CD8-positive, alpha-beta memory T cell (primary cell): ENCODE measurements at places on chromosomes 7 and 10. TPM values are rescaled to one million over a fixed set of nuclear protein-coding genes. Genes with fewer than 3 reads are reported as not detected.

- H3K27ac ChIP-seq = no peak overlapping the region
- H3K4me3 ChIP-seq = no peak overlapping the region
Measured at GRCh38 chr7:107879400-107880035, 11.5 kb upstream of the DLD start.

The ANKRD30A gene
- total RNA-seq = not detected

The ELFN1 gene
- total RNA-seq = 0.22 TPM

DNA sequence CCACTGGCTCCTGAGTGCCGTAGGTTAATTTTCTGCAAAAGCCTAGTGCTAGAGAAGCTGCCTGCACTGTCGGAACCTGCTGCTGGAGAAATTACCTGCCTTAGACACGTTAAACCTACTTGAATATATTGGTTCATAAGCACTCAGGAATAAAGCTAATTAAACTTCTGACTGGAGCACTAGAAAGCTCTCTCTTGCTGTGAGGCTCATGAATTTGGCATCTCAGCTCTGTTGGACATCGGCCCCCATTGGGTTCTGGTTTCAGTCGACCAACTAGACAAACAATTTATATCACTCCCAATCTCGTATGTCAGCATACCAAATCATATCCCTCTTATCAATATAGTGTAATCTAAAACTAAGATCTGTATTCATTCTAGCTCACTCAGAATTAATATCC is 52.4 kb upstream of the SEMA3C start:
- H3K4me1 ChIP-seq = no peaks in the 10 kb centered on the region
- H3K27me3 ChIP-seq = no peaks in the 10 kb centered on the region
- H3K4me3 ChIP-seq = no peak overlapping the region
- H3K27ac ChIP-seq = no peak overlapping the region
- no peaks in the 10 kb centered on the region for H3K36me3 ChIP-seq

DNA sequence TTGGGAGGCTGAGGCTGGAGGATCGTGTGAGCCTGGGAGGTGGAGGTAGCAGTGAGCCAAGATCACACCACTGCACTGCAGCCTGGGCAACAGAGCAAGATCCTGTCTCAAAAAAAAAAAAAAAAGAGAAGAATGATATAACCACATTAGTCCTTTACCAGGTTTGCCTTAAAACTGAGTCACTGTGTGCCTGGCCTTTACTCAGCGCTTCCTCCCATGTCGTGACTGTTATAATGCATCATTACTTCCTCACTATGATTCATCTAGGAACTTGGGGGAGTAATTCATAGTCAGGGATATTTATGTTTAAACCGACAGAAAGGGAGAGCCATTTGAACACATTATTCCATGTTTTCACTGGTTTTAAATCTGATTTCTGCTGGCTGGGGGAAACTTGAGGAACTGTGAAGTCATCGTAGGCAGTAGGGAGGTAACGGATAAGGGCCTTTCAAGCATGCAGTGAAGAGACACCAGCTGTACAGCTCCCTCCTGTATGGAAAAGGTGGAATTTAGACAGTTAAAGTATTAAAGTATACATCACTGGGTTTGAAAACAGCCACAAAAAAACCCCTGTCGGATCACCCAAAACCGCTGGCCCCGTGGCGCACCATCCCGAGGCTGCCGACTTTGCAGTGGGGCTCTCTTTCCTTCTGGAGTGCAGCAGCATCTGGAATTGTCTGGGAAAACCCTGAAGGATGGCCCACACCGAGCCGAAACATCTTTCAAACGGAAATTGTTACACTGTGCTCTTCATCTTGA is 119.8 kb downstream of the NKX6-2 start:
- H3K27me3 ChIP-seq = no peaks in the 10 kb centered on the region
- no peaks in the 10 kb centered on the region for H3K36me3 ChIP-seq
- H3K4me3 ChIP-seq = no peak overlapping the region
- peak; percentile 22 for DNase-seq
- no peaks in the 10 kb centered on the region for H3K4me1 ChIP-seq

The TMEM273 gene
- 60.2 TPM for total RNA-seq

The PAX2 gene
- 0.04 TPM for total RNA-seq

GRCh38 chr7:99392659-99393354 is 15.6 kb downstream of the PDAP1 start:
- peak; percentile 84 for DNase-seq
- no peaks in the 10 kb centered on the region for H3K27me3 ChIP-seq
- peaks cover 15% of the 10 kb centered on the region for H3K4me1 ChIP-seq
- H3K4me3 ChIP-seq = peak overlapping the region; percentile 45

The CTAGE4 gene
- 1.8 TPM for total RNA-seq

- no peaks in the 10 kb centered on the region for H3K36me3 ChIP-seq
- no peak overlapping the region for H3K27ac ChIP-seq
- no peaks in the 10 kb centered on the region for H3K4me1 ChIP-seq
- DNase-seq = no peak
- no peak overlapping the region for H3K4me3 ChIP-seq
Measured at GRCh38 chr10:78462176-78462575, 428.5 kb downstream of the RPS24 start.

GRCh38 chr7:46383605-46384004 is 462.5 kb upstream of the IGFBP3 start:
- H3K36me3 ChIP-seq = no peaks in the 10 kb centered on the region
- no peak overlapping the region for H3K27ac ChIP-seq
- no peaks in the 10 kb centered on the region for H3K4me1 ChIP-seq

GRCh38 chr7:68524126-68524525 is 1074.1 kb upstream of the AUTS2 start:
- DNase-seq = no peak
- no peaks in the 10 kb centered on the region for H3K27me3 ChIP-seq

GRCh38 chr10:44017483-44018145 is 367.3 kb downstream of the CXCL12 start:
- DNase-seq = no peak
- H3K27ac ChIP-seq = no peak overlapping the region
- no peaks in the 10 kb centered on the region for H3K36me3 ChIP-seq
- no peaks in the 10 kb centered on the region for H3K4me1 ChIP-seq
- H3K4me3 ChIP-seq = no peak overlapping the region

The NPTX2 gene
- not detected for total RNA-seq

GRCh38 chr10:52066383-52066782 is 247.7 kb upstream of the DKK1 start:
- no peak for DNase-seq
- no peaks in the 10 kb centered on the region for H3K36me3 ChIP-seq
- H3K27me3 ChIP-seq = no peaks in the 10 kb centered on the region
- H3K27ac ChIP-seq = no peak overlapping the region
- H3K4me1 ChIP-seq = no peaks in the 10 kb centered on the region

GRCh38 chr10:9060314-9060713 is 1005.8 kb downstream of the GATA3 start:
- H3K4me1 ChIP-seq = peaks cover 3% of the 10 kb centered on the region
- no peaks in the 10 kb centered on the region for H3K36me3 ChIP-seq
- H3K4me3 ChIP-seq = no peak overlapping the region

DNA sequence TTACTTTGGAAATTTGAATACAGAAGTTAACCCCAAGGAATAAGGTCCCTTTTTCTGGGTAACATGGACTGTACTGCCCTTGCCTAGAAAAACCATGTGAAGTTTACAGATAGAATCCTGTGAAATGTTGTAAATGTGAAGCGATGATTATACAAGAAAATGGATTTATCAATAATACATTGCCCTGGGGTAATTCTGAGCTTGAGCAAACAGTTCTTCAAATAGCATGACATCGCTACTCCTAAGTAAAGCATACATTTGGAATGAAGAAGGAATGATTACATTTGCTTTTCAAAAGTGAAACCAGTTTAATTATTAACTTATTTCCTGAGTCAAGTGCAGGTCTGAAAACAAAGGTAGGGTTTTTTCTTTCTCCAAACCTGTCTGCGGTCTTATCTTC is 43.3 kb upstream of the FZD8 start:
- H3K27ac ChIP-seq = no peak overlapping the region
- no peaks in the 10 kb centered on the region for H3K4me1 ChIP-seq
- H3K4me3 ChIP-seq = no peak overlapping the region

The HSPA12A gene
- total RNA-seq = 0.04 TPM

- no peak overlapping the region for H3K4me3 ChIP-seq
- H3K36me3 ChIP-seq = no peaks in the 10 kb centered on the region
- DNase-seq = no peak
- H3K27me3 ChIP-seq = no peaks in the 10 kb centered on the region
- H3K27ac ChIP-seq = no peak overlapping the region
Measured at GRCh38 chr7:139431010-139431409, 52.5 kb downstream of the KLRG2 start.

DNA sequence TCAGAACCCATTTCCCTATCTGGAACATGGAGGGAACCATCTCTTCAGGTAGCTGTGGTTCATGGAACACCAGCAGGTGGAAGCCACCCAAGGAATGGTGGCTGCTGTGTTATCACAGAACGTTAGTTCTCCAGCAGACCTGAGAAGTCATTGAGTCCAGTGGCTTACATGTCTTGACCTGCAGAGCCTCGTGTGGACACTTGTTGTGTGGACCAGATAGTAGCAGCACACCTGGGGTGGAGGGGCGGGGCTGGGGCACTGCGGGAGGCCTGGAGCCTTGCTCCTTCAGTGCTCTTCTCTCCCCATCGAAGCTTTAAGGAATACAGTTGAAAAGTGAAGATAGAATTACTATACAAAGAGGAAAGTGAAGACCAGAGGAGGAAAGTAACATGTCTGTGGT is 42.4 kb downstream of the VWA2 start:
- no peaks in the 10 kb centered on the region for H3K27me3 ChIP-seq
- no peaks in the 10 kb centered on the region for H3K4me1 ChIP-seq
- H3K36me3 ChIP-seq = no peaks in the 10 kb centered on the region
- DNase-seq = no peak
- no peak overlapping the region for H3K27ac ChIP-seq
- H3K4me3 ChIP-seq = no peak overlapping the region

- no peaks in the 10 kb centered on the region for H3K4me1 ChIP-seq
- no peaks in the 10 kb centered on the region for H3K27me3 ChIP-seq
- no peak for DNase-seq
- no peak overlapping the region for H3K27ac ChIP-seq
- no peak overlapping the region for H3K4me3 ChIP-seq
Measured at GRCh38 chr7:153886506-153887441, 165.4 kb upstream of the DPP6 start.

- no peak overlapping the region for H3K4me3 ChIP-seq
- H3K27ac ChIP-seq = no peak overlapping the region
- no peaks in the 10 kb centered on the region for H3K4me1 ChIP-seq
- H3K36me3 ChIP-seq = no peaks in the 10 kb centered on the region
- H3K27me3 ChIP-seq = no peaks in the 10 kb centered on the region
Measured at GRCh38 chr10:116888380-116889055, 39.2 kb downstream of the ENO4 start.

The BTAF1 gene
- 48.5 TPM for total RNA-seq

GRCh38 chr10:88881922-88882645 is 2.0 kb downstream of the STAMBPL1 start:
- H3K4me1 ChIP-seq = peaks cover 64% of the 10 kb centered on the region
- no peak overlapping the region for H3K27ac ChIP-seq
- no peaks in the 10 kb centered on the region for H3K36me3 ChIP-seq
- DNase-seq = no peak
- H3K27me3 ChIP-seq = no peaks in the 10 kb centered on the region

- H3K36me3 ChIP-seq = no peaks in the 10 kb centered on the region
- no peak for DNase-seq
- H3K27ac ChIP-seq = no peak overlapping the region
- no peaks in the 10 kb centered on the region for H3K27me3 ChIP-seq
Measured at GRCh38 chr10:70265032-70265689, 18.6 kb downstream of the NPFFR1 start.

- peaks cover 30% of the 10 kb centered on the region for H3K4me1 ChIP-seq
- no peaks in the 10 kb centered on the region for H3K27me3 ChIP-seq
- no peak for DNase-seq
- no peak overlapping the region for H3K27ac ChIP-seq
- no peaks in the 10 kb centered on the region for H3K36me3 ChIP-seq
- no peak overlapping the region for H3K4me3 ChIP-seq
Measured at GRCh38 chr7:39967406-39968161, 17.5 kb downstream of the CDK13 start.

DNA sequence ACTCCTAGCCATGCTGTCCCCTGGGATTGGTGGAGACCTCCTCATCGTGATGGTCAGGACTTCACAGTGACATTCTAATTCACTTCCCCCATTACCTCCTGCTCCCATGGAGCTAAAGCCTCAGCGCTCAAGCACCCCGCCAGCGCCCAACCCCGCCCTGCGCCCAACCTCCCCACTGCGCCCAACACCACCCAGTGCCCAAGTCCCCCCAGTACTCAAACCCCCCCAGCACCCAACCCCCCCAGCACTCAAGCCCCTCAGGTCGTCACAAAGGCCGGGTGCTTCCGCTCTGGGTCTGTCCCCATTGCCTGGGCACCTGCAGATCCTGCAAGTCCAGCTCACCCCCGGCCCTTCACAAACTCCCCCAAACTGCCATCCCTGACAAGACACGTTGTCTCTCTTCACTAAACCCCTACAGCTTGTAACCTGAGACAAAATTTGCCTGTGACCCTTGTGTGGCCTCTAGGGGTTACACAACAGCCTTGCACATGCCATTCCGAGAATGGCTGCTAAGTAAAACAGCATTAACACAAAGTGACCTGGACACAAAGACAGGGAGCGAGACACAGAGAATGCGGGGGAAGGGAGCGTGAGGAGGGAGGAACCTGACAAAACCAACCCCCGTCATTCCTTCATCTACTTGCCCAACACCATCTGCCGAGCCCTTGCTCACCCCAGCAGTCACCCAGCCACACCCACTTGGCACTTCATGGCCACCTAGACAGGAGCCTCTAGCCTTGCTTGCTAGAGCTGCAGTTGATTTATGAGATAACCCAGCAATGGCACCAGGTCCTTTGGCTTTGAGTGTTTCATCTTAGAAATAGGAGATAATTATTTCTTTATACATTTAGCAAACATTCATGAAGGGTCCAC is 107.8 kb downstream of the ADARB2 start:
- no peak for DNase-seq
- no peaks in the 10 kb centered on the region for H3K36me3 ChIP-seq
- no peak overlapping the region for H3K27ac ChIP-seq
- no peak overlapping the region for H3K4me3 ChIP-seq
- no peaks in the 10 kb centered on the region for H3K4me1 ChIP-seq
- H3K27me3 ChIP-seq = no peaks in the 10 kb centered on the region

DNA sequence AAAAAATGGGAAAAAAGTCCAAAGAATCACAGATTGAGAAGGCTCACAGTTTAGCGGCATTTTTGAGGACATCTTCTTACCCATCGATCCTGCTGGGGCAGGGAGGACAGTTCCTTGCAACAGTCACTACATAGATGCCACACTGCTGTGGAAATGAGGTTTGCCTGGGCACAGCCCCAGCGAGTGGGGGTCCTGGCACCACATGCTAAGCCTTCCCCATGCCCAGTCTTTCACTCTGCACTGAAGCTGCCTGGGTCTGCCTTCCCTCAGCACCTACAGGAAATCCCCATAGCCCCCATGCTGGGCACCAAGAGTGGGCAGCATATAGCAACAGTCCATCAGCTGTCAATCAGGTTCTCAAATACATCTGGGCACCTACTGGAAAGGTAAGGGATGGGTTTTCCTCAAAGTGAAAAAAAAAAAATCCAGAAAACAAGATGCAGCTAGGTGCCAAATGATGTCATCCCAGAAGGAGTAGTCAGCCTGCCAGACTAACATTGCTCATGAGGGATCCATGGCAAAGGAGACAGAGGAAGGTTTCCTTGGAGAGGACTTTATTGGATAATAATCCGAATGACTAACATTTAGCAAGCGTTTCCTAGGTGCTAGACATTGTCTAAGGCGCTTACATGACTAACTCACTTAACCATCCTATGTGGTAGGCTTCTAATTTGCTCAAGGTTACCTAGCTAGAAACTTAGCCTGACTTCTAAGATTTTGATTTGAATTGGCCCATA is 125.7 kb upstream of the CXCL12 start:
- no peak for DNase-seq
- no peaks in the 10 kb centered on the region for H3K27me3 ChIP-seq
- no peaks in the 10 kb centered on the region for H3K4me1 ChIP-seq
- no peak overlapping the region for H3K27ac ChIP-seq
- no peaks in the 10 kb centered on the region for H3K36me3 ChIP-seq
